CD4-positive, alpha-beta memory T cell (primary cell): ENCODE measurements at places on chromosomes 13 and 19.

- DNase-seq, result no peak
These were observed 19.8 kb downstream of the RBM26 start for GRCh38 chr13:79386125-79386826.

DNA sequence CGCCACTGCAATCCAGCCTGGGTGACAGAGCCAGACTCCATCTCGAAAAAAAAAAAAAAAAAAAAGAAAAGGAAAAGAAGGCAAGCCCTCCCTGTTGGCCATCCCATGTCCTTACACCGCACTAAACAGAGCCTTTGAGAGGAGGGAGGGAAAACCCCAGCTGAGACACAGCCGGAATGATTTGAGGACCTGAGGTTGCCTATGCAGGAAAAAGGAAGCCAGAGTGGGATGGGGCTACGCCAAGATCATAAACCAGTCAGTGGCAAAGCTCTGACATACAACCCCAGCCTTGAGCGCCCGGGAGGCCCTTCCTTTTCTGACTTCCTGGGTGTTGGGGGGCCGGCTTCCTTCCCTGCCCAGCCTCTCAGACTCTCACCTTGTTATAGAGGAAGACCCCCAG lies 12.5 kb upstream of the CHERP start:
- no peak for DNase-seq

GRCh38 chr13:20514866-20515265 lies 10.8 kb downstream of the CRYL1 start:
- DNase-seq, result no peak

DNA sequence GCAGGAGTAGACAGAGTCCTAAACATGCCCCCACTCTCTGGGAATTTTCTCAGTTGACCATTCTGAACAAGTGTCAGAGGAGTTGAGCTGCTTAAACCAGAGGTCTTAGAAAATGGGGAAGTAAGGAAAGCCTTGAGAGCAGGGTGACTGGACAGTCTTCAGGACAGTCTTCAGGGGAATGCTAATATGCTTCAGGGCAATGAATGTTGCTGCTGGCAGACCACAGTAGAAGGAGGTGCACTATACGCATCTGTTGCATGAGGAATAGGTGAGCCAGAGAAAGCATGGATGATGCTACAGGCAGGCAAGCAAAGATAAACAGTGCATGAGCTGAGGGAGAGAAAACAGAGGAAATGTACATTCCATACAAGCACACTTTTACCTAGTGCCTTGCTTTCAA lies 196.6 kb upstream of the GPR12 start:
- DNase-seq, result no peak

- no peak for DNase-seq
These were observed 40.5 kb downstream of the KLF12 start for GRCh38 chr13:74093691-74094090.

DNA sequence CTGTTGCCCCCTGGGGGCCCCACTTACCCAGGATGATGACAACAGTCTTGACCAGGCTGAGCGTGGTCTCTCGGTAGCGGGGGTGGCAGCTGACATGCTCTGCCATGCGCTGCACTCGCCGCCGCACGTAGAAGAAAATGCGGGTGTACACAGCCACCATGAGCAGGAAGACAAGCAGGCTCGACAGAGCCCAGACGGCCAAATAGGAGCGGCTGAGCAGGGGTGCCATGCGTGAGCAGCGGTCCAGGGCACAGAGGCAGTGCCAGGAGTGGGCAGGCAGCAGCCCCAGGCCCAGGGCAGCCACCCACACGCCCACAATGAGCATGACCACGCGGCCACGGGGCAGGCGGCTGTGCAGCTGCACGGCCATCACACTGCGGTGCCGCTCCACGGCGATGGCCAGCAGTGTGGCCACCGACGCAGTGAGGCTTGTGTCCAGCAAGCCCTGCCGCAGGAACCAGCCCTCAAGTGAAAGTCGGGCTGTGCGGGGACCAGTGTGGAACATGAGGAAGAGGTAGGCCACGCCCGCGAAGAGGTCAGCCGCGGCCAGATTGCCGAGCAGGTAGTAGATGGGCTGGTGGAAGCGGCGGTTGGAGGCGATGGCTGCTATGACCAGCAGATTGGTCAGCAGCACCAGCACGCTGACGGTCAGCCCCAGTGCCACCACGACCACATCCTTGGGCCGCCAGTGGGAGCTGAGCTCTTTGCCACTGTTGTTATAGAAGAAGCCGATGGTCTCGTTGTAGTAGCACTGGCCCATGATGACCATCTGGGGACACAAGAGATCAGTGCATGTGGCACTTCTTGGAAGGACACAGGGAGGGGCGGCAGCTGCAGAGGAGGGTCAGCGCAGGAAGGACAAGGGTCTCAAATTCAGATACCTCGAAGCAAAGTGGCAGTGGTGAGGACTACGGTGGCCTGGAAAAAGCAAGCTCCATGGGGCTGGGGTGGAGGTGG lies 1.2 kb downstream of the LPAR2 start:
- peak; percentile 38 for DNase-seq

GRCh38 chr19:13987101-13987890 lies 18.8 kb downstream of the RFX1 start:
- DNase-seq, result no peak

DNA sequence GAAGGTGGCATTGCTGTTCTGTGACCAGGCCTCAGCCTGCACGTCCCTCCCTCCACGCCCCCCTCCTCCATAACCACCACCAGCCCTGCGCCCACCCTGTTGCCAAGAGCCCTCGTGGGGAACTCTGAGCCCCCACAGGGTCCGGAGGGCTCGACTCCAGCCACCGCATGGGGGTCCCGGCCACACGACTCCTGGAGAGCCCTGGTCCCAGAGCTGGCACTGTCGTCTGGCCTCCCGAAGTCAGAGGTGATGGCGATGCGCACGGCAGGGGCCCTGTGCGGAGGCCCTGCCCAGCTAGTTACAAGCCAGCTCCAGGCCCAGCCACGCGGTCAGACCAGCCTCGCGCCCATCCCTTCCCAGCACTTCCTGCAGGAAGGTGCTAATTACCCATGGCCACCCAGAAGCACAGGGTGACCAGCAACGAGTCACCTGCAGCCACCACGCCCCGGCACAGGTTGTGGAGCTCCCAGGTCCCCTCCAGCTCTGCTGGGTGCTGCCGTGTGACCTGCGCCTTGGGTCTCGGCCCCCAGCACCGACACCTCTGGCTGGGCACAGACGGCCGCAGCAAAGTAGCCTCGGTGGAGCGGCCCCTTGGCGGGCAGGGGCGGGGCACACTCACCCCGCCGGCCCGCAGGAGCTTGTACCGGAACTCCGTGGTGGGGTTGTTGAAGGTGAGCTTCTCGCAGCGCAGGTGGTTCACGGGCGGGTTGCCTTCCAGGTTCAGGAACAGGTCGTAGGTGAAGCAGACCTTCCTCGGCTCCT lies 49.6 kb downstream of the MLLT1 start:
- DNase-seq, result no peak

GRCh38 chr19:3108775-3109174 lies 14.6 kb downstream of the GNA11 start:
- DNase-seq, result peak; percentile 67

DNA sequence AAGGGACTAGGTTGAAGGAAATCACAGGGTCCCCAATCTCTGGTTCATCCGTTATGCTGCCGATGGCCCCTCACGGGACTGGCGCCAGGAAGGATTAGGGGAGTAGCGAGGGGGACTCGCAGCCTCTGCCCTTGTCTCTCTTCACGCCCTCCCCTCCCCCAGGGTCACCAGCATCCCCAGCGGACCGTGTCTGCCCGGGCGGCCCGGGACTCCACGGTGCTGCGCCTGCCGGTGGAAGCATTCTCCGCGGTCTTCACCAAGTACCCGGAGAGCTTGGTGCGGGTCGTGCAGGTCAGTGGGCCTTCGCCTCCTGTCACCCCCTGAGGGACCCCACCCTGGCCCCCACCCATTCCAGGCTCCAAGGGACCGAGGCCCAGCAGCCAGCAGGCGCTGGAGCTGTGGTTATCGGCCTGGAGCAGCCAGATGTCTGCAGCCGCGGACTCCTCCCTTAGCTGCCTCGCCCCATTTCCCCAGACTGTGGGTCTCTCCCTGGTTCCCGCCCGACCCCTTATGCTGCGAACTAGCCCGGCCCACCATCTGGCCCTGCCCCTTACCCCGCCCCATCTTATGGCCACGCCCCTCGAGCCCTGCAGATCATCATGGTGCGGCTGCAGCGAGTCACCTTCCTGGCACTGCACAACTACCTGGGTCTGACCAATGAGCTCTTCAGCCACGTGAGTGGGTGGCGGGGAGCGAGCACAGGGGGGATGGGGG lies 5.4 kb downstream of the PNPLA6 start:
- DNase-seq, result no peak

- DNase-seq, result peak; percentile 91
These were observed 933 bp upstream of the NRTN start for GRCh38 chr19:5803752-5804515.

- no peak for DNase-seq
These were observed 14.6 kb downstream of the ADGRE5 start for GRCh38 chr19:14395710-14396336.

DNA sequence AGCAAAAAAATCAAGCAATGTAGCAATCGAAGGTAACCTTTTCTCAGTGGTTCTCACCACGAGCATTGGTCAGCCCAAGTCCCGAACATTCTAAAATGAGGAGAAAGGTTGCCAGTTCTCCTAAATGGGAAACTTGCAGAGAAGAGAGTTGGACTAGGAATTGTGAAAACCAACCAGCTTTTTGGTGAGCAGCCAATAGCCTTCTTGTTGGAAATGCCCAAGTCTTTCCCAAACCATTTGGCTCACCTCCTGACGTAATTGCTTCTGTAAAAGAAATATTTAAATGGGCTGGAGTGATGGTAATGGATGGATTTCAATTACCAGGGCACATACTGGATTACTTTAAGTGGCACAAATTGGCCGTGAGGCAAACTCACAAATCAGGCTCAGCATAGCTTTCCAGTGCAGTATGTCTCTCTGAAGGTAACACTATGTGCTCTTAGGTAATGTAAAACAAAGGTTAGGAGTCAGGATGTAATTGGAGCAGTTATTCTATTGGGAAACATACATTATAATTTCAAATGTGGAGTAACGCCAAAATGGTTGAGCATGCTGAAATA lies 423.2 kb downstream of the KLF5 start:
- DNase-seq, result no peak

GRCh38 chr19:43105496-43105895 lies 23.0 kb upstream of the PSG2 start:
- no peak for DNase-seq

DNA sequence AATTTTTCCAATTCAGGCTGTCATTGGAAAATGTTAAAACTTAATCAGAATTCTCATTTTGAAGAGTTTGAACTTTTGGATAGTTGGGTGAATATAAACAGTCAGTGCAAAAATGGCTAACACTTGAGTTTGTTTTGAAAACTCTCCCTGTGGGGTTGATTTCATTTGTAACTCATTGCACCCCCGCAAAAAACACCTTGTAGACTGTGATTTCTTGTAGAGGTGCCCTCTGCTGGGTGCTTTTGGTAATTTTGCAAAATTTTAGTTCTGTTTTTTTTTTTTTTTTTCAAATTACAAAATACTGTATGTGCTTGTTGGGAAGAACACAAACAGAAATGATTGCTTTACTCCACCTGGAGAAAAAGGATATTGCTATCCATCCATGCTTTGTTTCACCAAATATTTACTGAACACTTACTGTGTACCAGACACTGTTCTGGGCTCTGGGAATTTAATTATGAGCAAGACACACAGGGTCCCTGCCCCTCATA lies 28.2 kb upstream of the GPI start:
- DNase-seq, result peak; percentile 58

DNA sequence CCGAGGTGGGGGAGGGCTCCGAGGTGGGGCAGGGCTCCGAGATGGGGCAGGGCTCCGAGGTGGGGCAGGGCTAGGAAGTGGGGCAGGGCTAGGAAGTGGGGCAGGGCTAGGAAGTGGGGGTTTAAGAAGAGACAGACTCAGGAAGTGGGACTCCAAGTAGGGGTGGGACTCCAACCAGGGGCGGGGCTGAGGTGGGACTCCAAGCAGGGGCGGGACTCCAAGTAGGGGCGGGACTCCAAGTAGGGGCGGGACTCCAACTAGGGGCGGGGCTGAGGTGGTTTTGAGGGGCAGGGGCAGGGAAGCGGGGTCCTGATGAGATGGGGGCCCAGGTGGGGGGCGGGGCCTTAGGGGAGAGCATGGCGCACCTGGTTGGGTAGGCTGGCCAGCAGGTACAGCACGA lies 13.6 kb downstream of the CFD start:
- DNase-seq, result peak; percentile 90

GRCh38 chr19:43311706-43312105 lies 41.8 kb upstream of the CD177 start:
- DNase-seq, result no peak

- DNase-seq, result no peak
These were observed 183.7 kb upstream of the LSM14A start for GRCh38 chr19:33988601-33989000.
